Bone marrow (tissue), 2 donors: ENCODE measurements at places on chromosomes 6 and 20.
A peak's percentile ranks its signal among the peaks of the same experiment; 100 is the strongest.

GRCh38 chr6:51094271-51094670 is 275.6 kb downstream of the TFAP2B start:
- DNase-seq, result no peak

- no peak for DNase-seq
Observed at GRCh38 chr20:24956001-24956841, 7.2 kb downstream of the CST7 start.

DNA sequence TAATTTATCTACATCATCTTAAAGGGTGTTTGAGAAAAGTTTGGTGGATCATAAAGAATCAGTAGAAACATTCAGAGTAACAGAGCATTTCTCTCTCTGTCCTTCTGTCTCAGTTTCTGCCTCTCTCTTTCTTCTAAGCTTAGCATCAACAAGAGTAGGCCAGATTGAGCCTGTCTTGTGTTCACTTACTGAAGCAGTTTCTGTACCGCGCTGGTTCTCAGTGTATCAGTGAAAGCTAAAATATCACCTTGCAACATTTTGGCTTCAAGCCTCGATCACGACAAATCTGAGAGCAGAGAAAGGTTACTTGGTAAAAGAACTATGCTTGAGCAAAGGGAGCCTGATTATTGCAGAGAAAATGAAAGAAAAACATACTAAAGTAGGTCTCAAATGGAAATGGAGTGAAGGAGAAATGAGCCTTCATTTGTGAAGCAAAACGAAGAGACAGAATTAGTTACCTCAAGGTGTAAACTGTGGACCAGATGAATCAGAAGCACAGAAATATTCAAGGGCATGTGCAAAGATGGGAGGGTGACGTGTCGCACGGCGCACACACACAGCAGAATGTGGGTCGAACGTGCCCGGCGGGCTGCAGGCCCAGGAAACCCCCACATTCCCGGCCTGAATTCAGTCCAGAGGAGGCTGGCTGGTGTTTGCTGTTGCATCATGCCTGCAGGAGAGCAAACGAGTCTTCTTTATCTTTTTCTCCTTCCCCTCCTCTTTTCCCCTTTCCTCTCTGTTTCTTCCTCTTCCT is 509.3 kb downstream of the QKI start:
- no peak for DNase-seq

DNA sequence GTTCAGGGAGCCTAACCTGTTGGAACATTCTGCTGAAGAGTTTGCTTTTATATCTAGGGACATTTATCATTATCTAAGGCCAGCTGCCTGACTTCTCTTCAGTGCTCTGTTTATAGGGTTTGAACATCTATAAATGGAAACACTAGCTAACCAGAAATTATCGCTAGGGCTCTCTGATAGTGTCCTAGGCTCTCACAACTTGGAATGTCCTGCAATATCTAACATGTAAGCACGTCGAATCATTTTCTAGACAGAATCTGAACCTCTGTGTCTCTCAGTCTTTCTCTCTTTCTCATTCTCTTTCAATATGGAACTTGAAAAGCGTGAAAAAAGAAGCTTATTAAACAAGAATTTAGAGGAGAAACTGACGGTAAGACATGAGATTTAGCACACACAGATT is 92.5 kb upstream of the MLIP start:
- DNase-seq, result no peak

- DNase-seq, result no peak
Observed at GRCh38 chr6:44664716-44665115, 277.2 kb downstream of the CDC5L start.

GRCh38 chr6:165117121-165117520 is 192.3 kb downstream of the C6orf118 start:
- DNase-seq, result no peak

GRCh38 chr6:108760126-108761050 is 87.8 kb upstream of the ARMC2 start:
- no peak for DNase-seq

DNA sequence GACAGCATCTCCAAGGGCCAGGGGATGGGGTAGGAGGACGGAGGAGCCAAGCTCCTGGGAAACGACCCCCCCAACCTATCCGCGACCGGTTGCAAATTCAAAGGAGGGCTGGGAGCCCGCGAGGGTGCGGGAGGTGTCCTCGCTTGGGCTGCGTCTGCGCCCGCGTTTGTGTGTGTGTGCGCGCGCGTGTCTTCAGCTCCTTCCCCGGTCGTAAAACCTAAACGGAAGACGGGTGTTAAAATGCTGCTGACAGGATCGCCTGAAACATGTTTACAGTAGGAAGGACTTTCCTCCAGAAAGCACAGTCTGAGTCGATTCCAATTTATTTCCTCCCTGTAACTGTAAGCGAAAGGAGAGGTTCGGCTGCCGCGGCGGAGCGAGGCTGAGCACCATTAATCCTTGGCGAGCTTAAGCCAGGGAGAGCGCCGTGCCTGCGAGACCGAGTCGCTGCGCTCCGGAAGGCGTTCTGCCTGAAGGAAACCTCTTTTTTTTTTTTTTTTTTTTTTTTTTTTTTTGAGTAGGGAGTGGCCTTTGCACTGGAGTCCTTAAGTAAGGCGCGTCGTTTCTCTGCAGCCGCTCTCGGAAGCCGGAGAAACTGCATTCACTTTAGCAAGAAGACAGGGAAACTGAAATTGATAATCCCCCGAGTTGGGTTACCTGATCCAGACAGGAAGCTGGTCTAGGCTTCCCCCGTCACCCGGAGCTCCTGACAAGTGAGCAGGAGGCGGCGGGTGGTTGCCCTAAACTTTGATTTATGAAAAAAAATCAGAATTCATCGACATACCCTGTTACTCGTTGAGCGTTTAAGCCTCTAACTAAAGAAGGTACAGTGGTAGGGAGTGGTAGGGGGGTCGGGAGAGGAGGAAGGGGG is 4.8 kb upstream of the SOX4 start:
- peak; percentile 64 for DNase-seq

DNA sequence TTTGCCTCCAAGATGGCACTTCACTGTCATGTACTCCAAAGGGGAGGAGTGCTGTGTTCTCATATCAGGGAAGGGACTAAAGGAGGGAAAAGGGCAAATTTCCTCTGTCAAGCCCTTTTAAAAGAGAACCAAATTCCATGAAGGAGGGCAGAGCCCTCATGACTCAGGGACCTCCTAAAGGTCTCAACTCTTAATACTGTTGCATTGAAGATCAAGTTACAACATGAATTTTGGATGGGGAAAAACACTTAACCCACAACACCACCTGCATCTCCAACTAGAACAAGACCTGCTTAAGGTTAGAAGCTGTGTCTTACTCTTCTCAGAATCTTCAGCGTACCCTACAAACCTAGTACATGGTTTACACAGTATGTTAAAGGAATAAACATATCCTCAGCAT is 23.7 kb upstream of the FBXO30 start:
- no peak for DNase-seq

GRCh38 chr6:81950877-81951276 is 198.4 kb upstream of the TENT5A start:
- no peak for DNase-seq

DNA sequence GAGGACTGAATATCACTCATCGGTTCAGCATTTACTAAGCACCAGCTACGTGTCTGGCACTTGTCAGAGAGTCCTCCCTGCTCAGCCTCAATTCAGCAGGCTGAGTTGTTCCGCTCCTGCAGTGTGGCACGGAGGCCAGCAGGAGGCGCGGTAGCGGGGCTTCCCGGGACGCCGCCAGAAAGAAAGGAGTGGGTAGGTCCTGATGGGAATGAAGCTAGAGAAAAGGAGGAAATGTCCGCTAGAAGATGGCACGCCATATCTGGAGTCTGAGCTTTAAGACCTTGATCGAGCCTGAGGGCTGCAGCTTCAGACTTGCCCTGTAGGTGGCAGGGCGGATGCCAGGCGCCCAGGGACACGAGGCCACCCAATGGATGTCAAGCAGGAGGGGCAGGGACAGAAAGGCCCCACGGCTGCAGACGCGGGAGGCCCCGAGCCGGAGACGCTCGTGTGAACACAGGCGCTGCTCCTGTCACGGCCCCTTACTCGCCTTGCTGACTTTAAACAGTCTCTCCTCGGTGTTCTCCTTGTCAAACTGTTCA is 18.7 kb downstream of the SERPINB6 start:
- peak; percentile 53 for DNase-seq

DNA sequence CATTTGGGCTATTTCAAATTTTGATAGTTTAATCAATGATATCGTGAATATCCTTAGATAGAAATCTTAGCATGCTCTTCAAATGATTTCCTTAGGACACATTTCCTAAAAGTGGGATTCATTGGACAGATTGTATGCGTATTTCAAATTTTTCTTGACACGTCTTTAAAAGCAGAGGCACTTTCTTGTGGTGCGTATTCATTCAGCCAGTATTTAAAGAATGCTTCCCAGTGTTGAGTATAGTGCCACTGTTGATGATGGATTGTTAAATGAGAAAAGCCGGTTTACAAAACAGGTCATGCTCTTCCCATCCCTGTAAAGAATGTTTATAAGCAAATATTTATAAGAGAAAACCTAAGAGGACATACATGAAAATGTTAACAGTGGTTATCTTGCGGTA is 15.1 kb upstream of the NOL7 start:
- no peak for DNase-seq

DNA sequence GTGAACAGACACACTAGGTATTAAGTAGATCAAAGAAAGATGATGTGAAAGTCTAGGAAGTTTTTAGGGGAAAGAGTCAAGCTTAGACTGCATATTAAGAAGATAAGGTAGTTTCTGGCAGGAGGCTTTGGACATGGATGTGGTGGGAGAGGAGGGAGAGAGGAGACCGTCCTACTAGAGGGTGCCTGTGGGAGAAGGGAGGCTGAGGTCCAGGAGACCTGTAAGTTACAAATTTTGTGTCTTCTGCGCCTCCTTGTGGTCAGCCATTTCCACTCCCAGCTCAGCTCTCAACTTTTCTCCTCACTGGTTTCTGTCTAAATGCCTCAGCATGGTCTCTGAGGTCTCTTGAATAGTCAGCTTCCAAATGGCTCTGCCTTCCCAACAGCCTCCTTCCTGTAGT is 193.5 kb downstream of the UNC5CL start:
- no peak for DNase-seq

GRCh38 chr6:37256692-37257319 is 766 bp upstream of the TBC1D22B start:
- no peak for DNase-seq

- DNase-seq, result no peak
Observed at GRCh38 chr6:157037165-157037564, 260.0 kb downstream of the ARID1B start.

- DNase-seq, result no peak
Observed at GRCh38 chr6:16822975-16823717, 61.9 kb upstream of the ATXN1 start.

DNA sequence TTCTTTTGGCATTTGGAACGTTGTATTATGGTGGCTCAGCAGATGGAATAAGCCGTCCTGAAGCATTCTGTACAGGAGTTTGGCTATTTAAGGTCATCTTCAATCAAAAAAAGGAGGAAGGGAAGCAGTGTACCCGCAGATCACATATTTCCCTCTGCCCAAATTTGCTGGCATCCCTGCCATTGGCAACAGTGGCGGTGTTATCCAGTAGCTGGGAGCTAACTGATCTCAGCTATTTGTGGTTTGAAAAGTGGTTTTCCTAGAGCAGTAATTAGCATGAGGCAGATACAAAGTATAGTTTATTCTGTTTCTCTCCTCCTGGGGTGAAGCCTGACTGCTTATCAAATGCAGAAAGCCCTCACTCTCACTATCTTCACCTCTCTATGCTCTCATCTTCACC is 576.8 kb downstream of the QKI start:
- DNase-seq, result no peak

GRCh38 chr20:49627329-49627761 is 59.4 kb upstream of the PTGIS start:
- no peak for DNase-seq

GRCh38 chr20:46599227-46599987 is 49.0 kb upstream of the OCSTAMP start:
- no peak for DNase-seq

DNA sequence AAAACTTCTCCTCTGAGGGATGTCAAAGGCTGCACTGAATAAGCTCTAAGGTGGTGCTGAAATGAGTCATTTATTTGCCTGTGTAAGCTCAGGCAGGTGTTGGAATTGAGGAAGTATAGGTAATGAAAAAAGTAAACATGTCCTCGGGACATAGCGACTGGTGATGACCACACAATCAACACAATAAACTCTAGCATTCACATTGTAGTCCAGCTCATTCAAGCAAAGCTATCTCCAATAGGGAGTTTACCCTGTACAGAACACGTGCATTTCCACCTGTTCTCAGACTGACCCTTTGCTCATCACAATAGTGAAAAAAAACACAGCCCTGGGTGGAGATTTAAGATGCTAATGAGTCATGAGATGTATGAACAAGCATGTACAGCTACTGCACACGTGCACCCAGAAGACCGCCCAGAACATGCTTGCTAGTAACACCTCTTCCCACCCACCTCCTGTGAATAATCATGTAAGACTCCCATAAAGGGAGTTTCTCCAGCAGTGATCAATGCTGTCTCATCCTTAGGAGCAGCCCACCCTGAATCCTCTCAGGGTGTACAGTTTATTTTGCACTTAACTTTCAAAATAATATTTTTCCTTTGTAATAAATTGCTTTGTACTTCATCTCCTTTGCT is 33.0 kb upstream of the POU5F1 start:
- DNase-seq, result no peak

DNA sequence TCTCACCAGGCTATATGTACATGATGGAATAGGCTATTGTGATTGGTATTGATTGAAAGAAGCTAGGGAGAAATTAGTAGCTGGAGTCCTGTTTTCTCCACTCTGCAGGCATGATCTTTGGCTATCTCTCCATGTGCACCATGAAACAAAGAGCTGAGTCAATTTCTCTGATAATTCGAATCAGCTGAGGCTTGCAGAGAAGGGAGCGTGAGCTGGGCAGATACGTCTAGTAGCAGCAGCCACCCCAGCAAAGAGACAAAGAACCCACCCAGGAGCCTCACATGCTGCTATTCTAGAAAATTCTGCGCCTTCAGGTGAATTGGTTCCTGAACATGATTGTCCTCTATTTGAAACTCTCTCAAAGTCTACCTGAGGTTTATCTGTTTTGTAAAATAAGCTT is 6.9 kb upstream of the SGK1 start:
- DNase-seq, result no peak

DNA sequence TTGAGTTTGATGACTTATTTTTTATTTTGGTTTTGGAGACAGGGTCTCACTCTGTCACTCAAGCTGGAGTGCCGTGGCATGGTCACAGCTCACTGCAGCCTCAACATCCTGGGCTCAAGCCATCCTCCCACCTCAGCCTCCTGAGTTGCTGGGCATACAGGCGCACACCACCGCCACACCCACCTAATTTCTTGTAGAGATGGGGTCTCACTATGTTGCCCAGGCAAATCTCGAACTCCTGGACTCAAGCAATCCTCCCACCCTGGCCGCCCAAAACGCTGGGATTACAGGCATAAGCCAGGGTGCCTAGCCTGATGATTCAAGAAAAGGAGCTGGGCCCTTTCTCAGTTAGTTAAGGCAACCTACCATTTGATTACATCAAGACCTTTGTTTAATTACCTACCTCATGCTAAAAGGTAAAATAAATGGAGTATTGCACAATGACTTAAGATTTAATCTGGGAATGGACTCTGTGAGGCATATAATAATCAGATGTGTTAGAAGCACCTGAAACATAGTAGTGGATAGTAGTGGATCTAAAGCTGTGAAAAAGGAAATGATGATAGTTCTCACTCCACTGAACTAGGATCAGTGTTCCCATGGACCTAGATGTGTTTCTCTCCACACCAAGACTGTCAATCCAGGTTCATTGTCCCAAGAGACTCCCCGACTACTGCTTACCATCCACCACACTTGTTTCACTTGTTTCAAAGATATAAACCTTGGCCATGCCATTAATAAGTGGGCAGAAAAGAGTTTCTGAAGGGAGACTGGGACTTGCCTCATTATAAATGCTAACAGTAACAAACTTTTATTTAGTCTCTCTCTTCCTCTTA is 2.1 kb downstream of the TNFRSF21 start:
- DNase-seq, result no peak
